Fibroblast of skin of back (primary cell): ENCODE measurements at places on chromosomes 3 and 15.

- no peak for DNase-seq
Measured at GRCh38 chr3:27279123-27279522, 90.1 kb downstream of the NEK10 start.

DNA sequence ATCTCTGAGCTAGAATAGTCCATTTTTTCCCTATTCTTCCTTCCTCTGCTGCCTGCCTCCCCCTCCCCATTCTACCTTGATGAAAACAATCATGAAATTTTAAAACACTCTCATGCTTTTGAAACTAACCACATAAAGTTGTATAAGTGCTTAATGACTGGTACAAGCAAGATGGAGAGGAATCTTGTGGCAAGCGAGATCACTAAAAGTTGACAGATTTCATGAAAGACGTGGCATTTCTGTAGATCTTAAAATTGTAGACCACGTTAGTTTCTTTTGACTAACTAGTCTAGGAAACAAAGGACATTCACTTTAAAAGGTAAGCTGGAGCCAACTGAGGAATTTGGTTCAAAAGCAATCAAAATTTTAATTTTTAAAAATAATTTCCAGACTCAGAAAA is 35.4 kb downstream of the HHLA2 start:
- DNase-seq: no peak

DNA sequence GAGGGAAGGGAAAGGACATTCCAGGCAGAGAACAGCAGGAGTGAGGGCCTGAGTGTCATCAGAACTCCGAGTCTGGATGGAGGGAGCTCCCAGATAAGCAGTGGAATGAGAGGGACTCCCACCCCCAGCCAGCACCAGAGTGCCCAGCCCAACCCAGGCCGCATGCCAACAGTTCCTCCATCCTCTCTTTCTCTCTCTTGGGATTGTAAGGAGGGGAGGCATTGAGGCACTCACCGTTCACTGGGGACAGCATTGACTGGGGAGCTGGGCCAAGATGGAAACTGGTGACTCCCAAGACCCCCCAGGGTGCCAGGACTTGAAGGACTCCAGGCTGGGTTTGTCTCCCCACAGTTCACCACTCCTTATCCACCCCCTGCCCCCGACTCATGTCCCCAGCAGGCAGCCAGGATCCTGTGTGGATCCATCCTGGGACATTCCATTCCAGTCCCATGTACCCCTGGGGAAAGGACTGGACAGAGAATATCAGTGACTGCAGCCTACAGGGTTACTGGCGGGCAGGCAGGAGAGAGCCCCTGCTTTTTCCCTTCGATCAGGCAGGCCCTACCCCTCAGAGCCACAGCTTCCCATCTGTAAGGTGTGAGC is 15.7 kb downstream of the PTH1R start:
- peak; percentile 52 for DNase-seq

- no peak for DNase-seq
Measured at GRCh38 chr3:30044515-30044914, 561.9 kb upstream of the TGFBR2 start.

DNA sequence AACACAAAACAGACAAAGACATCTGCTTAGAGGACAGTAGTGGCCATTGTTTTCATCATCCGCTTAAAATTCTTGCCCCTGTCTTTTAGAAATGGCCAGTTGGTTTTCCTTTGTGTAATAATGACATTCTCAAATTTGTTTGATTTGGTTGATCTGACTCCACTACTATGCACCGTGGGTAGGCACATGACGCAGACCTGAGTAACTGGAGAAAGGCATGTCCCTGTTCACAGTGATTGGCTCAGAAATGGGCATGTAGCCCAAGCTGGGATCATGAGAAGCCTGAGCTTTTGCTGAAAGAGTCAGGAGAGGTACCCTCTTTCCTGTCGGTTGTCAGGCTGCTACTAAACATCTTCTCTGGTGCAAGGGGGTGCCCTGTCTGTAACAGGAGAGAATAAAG is 36.6 kb upstream of the MAGI1 start:
- peak; percentile 46 for DNase-seq

DNA sequence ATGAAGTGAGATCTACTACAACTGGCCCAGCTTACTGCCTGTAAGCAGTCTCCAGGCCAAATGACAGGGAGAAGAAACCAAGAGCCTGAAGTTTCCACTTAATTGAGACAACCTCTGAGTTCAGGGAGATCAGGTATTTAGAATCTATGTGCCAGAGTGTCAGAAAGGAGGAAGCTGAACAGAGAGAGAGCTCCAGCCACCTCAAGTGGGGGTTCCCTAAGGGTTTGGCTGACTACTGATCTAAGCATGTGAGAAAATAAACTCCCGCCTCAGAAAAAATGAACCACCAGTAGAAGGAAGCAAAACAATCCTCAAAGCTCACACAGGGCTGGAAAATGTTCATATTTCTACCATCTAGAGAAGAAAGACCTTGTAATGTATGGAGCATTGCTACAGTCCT is 25.0 kb downstream of the ADAM10 start:
- peak; percentile 88 for DNase-seq

GRCh38 chr15:27696530-27696929 is 402.6 kb downstream of the OCA2 start:
- DNase-seq: no peak
